ENCODE measurements at places on chromosomes 12 and 14. TPM values are rescaled to one million over a fixed set of nuclear protein-coding genes. Genes with fewer than 3 reads are reported as not detected.

KLRB1 gene
- 0.46 TPM for total RNA-seq

NKX2-1 gene
- total RNA-seq, result not detected

- no peak for DNase-seq
Observed at GRCh38 chr14:87813686-87814085, 179.3 kb downstream of the GALC start.

DNA sequence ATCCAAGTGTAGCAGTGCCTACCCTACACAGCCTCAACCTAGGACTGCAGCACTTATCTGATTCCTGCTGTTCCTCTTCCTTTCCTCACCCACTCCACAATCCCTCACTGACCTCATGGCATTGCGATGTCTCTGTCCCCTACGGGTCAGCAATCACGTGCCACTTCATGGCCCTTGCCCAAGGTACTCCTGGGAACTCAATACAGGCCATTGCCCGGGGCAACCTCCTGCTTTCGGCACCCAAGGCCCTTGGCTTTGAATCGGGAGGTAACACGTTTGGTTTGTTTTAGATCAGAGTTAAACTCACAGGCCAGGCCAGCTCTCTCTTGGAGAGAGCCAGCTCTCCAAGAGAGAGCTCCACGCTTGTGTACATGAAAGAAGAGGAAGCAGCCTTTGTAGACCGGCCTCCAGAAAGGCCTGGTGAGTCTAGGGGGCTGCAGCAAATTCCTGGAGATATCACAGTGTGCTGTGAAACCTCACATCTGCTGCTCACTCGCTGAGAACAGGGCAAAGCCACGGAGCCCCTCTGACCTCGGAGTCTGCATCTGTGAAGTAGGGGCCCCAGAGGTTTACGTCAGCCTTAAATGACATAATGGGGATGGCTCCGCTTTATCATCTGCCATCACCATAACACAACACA, 12.2 kb downstream of the CLMN start:
- DNase-seq, result peak; percentile 77

DNA sequence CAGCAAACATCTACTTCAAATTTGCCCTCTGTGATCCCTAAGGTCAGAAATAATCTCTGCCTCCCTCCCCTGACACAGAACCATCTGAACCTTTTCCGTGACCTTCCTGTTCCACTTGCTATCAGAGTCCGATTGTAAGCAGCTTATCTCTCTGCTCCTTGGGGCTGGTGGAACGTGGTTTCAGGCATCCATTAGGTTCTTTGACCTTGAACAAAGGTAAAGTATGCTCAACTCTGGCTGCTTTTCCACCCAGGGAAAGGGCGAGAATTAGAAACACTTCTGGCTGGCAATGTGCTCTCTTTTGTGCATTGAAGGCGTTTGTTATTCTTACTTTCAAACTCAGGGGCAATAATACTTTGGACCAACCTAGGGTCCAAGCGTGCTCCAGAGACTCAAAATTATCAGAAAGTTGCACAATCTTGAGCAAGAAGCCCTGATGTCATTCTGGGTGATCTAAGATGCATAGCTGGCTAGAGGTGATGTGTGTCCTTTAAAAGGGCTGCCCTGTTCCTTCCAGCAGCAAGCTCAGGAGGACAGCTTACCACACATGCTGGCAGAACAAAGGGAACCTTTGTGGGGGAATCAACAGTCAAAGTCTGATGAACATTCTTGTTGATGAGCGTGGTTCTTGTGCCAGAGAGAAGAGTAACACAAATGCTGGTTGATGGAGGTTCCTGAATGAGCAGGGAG, 29.8 kb downstream of the ADGRD1 start:
- no peak for DNase-seq

DNA sequence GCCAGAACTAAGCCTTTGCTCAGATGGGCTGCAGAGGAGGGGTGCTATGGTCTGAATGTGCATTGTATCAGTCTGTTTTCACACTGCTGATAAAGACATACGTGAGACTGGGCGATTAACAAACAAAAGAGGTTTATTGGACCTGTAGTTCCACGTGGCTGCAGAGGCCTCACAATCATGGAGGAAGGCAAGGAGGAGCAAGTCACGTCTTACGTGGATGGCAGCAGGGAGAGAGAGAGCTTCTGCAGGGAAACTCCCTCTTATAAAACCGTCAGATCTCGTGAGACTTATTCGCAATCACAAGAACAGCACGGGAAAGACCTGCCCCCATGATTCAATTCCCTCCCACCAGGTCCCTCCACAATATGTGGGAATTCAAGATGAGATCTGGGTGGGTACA, 3.8 kb upstream of the BRF1 start:
- no peak for DNase-seq

DNA sequence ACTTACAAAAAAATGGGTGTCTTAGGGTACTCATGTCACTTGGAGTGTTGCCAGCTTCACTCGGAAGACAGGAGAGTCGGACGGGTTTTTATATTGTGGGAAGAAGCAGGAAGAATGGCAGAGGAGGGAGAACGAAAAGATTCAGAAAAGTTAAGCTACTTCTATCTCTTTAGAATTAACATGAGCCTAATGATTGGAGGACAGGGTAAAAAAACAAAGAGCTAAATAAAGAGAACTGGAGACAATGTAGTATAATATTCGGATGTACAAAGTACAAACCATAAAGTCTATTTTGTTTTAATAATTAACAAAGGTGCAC, 43.9 kb downstream of the EFCAB11 start:
- DNase-seq, result no peak

- DNase-seq, result no peak
Observed at GRCh38 chr12:131863711-131864396, 30.6 kb upstream of the ULK1 start.
